Stomach (tissue), 19 donors: ENCODE measurements at places on chromosomes 12 and 14. TPM values are rescaled to one million over a fixed set of nuclear protein-coding genes. Genes with fewer than 3 reads are reported as not detected.
A peak's percentile ranks its signal among the peaks of the same experiment; 100 is the strongest.

DNA sequence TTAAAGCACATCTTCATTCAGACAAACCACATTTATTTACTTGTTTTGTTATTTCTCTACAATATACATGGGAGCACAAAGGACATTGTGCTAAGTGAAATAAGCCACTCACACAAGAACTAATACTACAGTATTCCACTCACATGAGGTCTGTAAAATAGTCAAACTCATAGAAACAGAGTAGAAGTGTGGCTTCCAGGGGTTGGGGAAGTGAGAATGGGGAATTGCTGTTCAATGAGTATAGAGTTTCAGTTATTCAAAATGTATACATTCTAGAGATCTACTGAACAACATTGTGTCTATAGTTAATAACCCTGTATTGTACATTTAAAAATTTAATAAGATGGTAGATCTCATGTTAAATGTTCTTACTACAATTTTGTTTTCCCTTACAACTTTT is 88.8 kb downstream of the ATXN7L3B start:
- no peak overlapping the region for H3K4me3 ChIP-seq
- no peaks in the 10 kb centered on the region for H3K36me3 ChIP-seq
- H3K4me1 ChIP-seq = no peaks in the 10 kb centered on the region
- no peak overlapping the region for H3K27ac ChIP-seq
- no peak for DNase-seq

GRCh38 chr12:124497039-124497438 is 70.4 kb downstream of the NCOR2 start:
- no peaks in the 10 kb centered on the region for H3K27me3 ChIP-seq
- DNase-seq = no peak
- peak overlapping the region; percentile 68 for H3K27ac ChIP-seq
- no peak overlapping the region for H3K4me3 ChIP-seq

DNA sequence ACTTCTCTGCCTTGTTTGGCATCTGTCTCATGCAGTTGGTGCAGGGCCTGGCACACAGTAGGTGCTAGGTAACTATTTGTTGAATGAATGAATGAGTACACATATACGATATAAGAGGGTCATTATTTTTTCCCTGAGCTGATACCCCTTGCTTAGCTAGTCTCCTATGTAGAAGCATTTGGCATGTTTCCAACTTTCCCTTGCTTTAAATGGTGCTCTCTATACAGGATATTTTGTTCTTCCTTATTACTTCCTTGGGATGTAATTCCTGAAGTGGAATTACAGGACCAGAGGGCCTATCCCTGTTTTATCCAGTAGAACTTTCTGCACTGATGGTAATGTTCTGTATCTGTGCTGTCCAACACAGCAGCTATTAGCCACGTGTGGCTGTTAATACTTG is 250.1 kb upstream of the PWP1 start:
- H3K4me1 ChIP-seq = no peaks in the 10 kb centered on the region
- H3K4me3 ChIP-seq = no peak overlapping the region
- H3K27me3 ChIP-seq = no peaks in the 10 kb centered on the region
- no peaks in the 10 kb centered on the region for H3K36me3 ChIP-seq

DNA sequence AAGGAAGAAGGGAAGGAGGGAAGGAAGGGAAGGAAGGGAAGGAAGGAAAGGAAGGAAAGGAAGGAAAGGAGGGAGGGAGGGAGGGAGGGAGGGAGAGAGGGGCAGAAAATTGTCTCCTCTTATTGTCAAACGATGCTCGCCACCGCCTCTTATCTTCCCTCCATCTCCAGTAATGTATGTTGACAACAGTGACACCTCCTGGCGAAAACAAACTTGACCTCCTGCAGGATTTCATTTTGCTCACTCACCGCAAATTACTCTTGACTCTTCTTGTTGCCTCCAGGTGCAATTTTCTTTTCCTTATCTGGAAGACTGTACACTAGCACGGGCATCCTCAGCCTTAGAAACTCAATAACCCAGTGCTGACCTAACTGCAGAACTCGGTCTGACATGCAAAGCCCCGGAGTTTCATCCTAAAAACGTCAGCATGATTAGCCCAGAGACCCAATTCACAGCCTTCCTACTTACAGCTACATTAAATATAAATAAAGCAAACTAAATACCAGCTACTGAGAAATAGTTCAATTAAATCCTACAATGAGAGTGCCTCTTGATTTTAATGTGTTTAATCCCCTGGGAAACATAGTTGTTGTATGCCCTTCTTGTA is 512.4 kb upstream of the TMPO start:
- H3K4me1 ChIP-seq = no peaks in the 10 kb centered on the region
- H3K27ac ChIP-seq = no peak overlapping the region
- no peaks in the 10 kb centered on the region for H3K27me3 ChIP-seq
- no peak overlapping the region for H3K4me3 ChIP-seq
- DNase-seq = peak; percentile 72

DNA sequence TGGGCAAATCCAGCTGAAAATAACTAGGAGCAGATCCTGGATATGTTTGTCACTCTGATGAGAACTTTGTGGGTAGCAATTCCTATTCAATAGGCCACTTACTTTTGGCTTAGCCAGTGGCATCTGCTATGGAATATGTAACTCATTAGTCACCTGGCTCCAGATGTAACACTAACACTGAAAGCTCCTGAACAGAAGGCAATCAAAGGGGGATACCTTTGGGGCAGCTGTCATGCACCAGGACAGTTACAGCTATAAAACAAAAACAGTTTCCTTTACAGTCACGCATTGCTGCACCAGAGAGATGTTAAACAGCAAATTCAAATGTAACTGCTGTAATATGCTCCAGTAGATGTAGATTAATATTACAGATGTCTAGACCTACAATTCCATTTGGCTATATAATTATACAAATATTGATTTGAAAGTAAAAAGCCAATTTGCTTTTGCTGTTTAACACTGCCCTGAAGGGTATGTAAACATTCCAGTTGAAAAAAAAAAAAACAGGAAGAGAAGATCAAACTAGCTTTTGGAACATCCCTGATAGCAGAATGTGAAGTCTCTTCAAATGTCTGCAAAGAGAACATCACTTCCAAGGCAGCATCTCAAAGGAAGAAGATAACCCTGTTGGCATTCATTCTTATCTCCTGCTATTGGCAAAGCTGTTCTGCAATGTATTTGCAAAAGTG is 18.4 kb downstream of the RACGAP1 start:
- H3K36me3 ChIP-seq = peaks cover 12% of the 10 kb centered on the region
- no peak overlapping the region for H3K27ac ChIP-seq
- H3K4me3 ChIP-seq = no peak overlapping the region

GRCh38 chr14:75335571-75335970 is 56.9 kb downstream of the FOS start:
- no peaks in the 10 kb centered on the region for H3K4me1 ChIP-seq
- no peak for DNase-seq
- H3K27ac ChIP-seq = no peak overlapping the region
- H3K4me3 ChIP-seq = no peak overlapping the region
- no peaks in the 10 kb centered on the region for H3K27me3 ChIP-seq

GRCh38 chr12:10052193-10052913 is 21.9 kb downstream of the CLEC9A start:
- H3K27me3 ChIP-seq = no peaks in the 10 kb centered on the region
- H3K4me1 ChIP-seq = no peaks in the 10 kb centered on the region
- no peak overlapping the region for H3K4me3 ChIP-seq
- no peak for DNase-seq
- H3K36me3 ChIP-seq = no peaks in the 10 kb centered on the region

GRCh38 chr12:32714772-32715171 is 35.7 kb downstream of the DNM1L start:
- peaks cover 76% of the 10 kb centered on the region for H3K36me3 ChIP-seq
- no peak overlapping the region for H3K4me3 ChIP-seq
- peak; percentile 6 for DNase-seq
- H3K4me1 ChIP-seq = no peaks in the 10 kb centered on the region
- no peak overlapping the region for H3K27ac ChIP-seq

DNA sequence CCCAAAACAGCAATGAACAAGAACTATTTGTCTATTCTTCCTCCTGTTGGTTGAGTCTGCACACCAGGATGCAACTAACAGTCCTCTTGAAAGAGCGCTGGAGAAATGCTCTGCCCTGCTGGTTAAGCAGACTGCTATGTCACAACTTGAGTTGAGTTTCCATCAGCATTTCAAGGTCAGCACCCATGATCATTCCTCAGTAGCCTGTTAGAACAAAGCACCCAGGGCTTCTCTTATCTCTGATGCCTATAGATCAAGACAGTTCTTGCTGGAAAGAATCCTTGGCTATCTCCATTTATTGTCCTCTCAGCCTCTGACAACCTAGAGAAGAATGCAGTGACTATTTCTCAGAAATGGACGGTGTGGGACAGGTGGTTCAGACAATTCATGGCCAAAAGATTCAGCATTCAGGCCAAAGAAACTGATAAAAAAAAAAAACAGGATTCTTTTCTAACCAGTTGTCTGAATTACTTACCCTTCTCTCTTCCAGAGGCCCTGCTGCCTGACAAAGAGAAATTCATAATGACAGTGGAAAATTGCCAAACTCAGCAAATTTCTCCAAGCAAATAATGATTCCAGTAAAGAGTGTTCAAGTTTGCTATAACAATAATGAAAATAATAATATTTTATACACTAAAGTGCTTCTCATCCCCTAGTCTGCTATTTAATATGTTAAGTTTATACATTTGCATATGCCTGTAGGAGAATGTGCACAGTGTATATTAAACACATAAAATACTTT is 306.7 kb downstream of the EMP1 start:
- peaks cover 7% of the 10 kb centered on the region for H3K27me3 ChIP-seq
- H3K36me3 ChIP-seq = no peaks in the 10 kb centered on the region
- no peak for DNase-seq

GRCh38 chr12:57166971-57167371 is 19.6 kb upstream of the LRP1-AS start:
- H3K27ac ChIP-seq = no peak overlapping the region
- DNase-seq = no peak
- no peak overlapping the region for H3K4me3 ChIP-seq
- no peaks in the 10 kb centered on the region for H3K27me3 ChIP-seq

GRCh38 chr12:102957339-102958050 is at the start of gene ASCL1:
Gene ASCL1 (plus strand): TSS chr12:102957674. CDS start chr12:102958245, 571 bp downstream.
- no peaks in the 10 kb centered on the region for H3K36me3 ChIP-seq
- DNase-seq = peak; percentile 70
- H3K4me1 ChIP-seq = peaks cover 38% of the 10 kb centered on the region
- no peak within 1 kb of the TSS for H3K27ac ChIP-seq
- peaks cover 75% of the 10 kb centered on the region for H3K27me3 ChIP-seq
- H3K4me3 ChIP-seq = peak within 1 kb of the TSS; percentile 39

DNA sequence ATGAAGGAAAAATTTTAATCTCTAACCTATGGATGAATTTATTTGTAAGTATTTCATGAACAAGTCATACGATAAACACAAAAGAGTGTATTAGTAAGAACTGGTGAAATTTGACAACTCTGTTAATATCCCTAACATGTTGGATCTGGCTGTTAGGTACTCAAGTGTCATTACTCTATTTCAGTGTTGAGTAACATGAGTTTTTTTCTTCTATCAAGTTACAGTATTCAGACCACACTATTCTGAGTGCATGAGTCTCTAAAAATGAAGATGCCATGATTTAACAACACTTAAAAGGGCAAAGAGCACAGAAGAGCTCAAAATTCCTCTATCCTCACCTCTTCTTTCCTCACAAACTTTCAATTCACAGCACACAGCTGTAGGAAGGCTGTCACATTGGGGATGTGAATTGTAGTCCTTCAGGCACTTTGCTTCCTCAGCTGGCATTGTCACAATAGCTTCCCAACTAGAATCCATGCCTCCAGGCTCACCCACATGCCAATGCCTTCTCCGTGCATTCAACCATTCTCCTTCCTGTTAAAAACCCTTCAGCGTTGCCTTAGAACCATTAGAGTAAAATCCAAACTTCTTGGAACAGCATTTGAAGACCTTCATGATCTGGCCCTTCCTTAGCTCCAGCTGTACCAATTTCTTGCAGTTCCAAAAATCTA is 73.7 kb upstream of the DBX2 start:
- H3K4me1 ChIP-seq = no peaks in the 10 kb centered on the region
- H3K27me3 ChIP-seq = no peaks in the 10 kb centered on the region
- H3K4me3 ChIP-seq = no peak overlapping the region
- DNase-seq = no peak

DNA sequence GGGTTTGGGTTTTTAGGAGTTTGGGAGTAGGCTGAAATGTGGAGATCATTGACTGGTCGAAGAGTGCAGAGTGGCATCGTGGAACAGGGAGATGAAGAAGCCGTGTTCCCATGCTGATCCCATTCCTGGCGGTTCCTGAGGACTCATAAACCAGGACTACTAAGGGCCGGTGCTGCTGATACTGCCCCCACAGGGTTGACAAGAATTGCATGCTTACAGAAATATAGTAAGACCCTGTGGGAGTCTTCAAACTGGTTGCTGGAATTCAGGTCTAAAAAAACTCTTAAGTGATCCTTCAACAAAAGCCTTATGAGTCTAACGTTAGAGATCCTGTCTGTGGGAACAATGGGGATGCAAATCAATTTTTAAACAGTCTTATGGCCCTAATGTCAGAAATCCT is 64.0 kb upstream of the ARHGAP5 start:
- no peaks in the 10 kb centered on the region for H3K36me3 ChIP-seq
- H3K4me3 ChIP-seq = no peak overlapping the region
- H3K4me1 ChIP-seq = no peaks in the 10 kb centered on the region
- H3K27ac ChIP-seq = no peak overlapping the region
- no peak for DNase-seq

- H3K27ac ChIP-seq = no peak overlapping the region
- H3K36me3 ChIP-seq = no peaks in the 10 kb centered on the region
- H3K4me1 ChIP-seq = peaks cover 25% of the 10 kb centered on the region
- H3K4me3 ChIP-seq = no peak overlapping the region
- no peaks in the 10 kb centered on the region for H3K27me3 ChIP-seq
Observed at GRCh38 chr14:89650077-89650978, 233.3 kb upstream of the FOXN3 start.

DNA sequence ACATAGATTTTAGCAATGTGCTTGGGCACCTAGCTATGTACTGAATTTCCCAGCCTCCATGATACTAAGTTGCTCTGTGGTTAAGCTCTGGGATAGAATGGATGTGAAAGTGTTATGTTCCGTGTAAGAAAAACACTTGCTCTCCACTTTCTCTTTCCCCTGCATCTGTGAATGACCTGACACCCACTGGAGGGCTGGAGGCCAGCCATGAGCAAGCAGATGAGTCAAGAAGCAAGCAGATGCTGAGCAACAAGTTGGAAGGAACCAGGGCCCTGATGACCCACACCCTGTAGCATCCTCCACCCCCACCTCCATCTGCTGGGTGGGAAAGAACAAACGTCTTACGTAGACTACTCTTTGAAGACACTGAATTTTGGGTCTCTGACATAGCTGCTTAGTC is 56.6 kb downstream of the EID3 start:
- no peak overlapping the region for H3K4me3 ChIP-seq
- DNase-seq = no peak
- no peaks in the 10 kb centered on the region for H3K4me1 ChIP-seq
- no peaks in the 10 kb centered on the region for H3K36me3 ChIP-seq
- no peak overlapping the region for H3K27ac ChIP-seq
- no peaks in the 10 kb centered on the region for H3K27me3 ChIP-seq

ENDOU gene
- not detected for polyA plus RNA-seq

KITLG gene
- polyA plus RNA-seq = 12.8 TPM

FSCB gene
- not detected for polyA plus RNA-seq

WIF1 gene
- not detected for polyA plus RNA-seq

DACT1 gene
- polyA plus RNA-seq = 1.9 TPM

MMP14 gene
- 59.1 TPM for polyA plus RNA-seq

OVCH1 gene
- 0.18 TPM for polyA plus RNA-seq

FAM186B gene
- not detected for polyA plus RNA-seq

FAM234B gene
- polyA plus RNA-seq = 0.87 TPM
